ENCODE measurements at places on chromosomes 2 and 18.
A peak's percentile ranks its signal among the peaks of the same experiment; 100 is the strongest.

DNA sequence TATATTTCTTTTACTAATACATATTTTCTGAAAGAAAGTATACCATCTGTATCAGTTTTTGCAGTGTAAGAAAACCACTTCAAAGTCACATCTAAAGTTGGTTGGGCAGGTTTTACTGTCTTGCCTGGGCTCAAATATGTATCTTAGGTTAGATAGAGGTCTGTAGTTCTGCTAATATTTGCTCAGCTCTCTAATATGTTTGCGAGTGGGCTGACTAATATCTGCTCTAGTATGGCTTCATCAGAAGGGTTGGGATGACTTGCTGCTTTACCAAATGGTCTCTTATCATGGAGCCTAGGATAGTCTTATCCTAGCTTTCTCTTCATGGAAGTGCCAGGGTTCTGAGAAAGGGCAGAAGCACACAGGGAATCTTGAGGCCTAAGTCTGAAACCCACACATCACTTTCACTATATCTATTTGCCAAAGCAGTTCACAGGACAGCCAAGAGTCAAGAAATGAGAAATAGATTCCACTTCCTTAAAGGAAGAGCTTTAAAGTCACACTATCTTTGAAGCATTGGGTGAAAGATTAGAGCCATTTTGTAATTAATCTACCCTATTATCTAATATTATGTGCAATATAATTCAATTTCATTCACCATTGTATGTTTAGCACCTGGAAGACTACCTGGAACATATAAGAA, 610.0 kb downstream of the KCNJ3 start:
- DNase-seq: no peak

DNA sequence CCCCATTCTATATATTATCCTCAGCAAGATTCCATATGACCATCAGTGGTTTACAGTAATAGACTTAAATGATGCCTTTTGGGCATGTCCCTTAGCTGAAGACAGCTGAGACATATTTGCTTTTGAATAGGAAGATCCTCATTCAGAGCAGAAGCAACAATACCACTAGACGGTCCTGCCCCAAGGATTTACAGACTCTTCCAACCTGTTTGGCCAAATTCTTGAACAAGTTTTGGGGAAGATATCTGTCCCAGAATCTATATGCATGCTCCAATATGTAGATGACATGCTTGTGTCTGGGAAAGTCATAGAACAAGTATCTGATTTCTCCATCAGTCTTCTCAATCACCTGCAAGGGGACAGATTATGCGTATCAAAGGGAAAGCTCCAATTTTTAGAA, 137.1 kb upstream of the RMP24 start:
- DNase-seq: no peak

- no peak for DNase-seq
Observed at GRCh38 chr2:70964133-70964532, 14.3 kb upstream of the ANKRD53 start.

DNA sequence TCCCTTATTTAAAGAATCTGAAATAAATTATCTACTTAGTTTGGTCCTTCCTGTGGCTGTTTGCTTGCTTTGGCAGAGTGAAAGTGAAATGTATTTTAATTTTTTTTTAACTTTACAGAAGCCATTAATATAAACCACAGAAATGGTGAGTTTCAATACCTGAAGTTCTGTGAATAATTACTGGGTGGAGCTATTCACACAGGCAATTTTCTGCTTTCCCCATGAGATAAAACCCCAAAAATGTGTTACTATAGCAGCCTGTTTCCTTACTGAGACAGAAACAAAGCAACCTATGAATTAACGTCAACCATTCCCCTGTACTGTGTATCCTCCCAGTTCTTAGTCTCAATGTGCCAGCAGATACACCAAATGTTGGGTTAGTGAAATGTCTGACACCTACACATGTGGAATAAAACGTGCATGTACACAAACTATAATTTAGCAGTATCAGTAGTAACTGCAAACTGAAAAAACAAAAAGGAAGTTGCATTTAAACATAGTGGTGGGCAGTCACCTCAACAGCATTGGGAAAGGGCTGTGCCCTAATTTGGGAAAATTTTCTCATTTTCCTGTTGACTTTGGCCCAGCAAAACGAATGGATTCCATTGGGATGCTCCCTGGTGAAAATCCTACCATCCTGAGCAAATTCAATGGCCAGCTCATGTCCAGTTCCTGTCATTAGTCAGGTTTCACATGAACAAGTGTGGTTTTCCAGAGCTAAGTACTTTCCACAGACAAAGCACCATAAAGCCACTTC, 73.1 kb upstream of the RMDN2 start:
- peak; percentile 29 for DNase-seq

DNA sequence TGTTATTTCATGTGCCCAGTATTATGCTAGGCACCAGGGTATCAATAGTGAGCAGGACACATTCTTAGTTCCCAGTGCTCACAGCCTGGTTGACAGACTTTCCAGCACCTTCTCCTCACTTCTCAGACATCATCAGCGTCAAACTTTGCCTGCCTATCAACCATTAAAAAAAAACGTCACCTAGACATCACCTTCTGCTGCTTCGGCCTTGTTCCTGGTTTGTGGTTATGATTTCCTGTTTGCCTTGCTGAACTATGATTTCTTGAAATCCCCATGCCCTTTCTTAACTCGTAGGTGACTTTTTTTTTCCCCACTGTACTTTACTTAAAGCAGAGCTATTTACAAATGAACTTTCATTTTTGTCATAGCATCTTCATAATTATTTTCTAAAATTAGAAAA, 60.4 kb upstream of the NABP1 start:
- no peak for DNase-seq

DNA sequence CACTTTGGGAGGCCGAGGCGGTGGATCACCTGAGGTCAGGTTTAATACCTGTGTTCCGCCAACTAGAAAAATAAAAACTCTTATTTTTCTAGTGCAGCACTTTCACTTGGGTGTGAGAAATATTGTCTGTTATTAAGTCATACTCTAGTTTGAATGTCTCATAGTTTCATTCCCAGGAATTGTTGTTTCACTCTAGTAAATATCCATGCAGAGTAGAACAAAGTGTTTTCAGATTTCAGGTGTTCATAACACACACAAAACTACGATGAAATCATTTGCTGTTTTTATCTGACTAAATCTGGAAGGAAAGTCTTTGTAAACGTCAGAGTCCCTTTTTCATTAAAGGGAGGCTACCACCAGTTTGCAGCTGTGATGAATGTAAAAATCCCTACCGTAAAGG, 4.0 kb downstream of the FAM117B start:
- no peak for DNase-seq

GRCh38 chr18:48728204-48728833, 189.5 kb downstream of the CTIF start:
- DNase-seq: no peak

- DNase-seq: no peak
Observed at GRCh38 chr18:3104190-3105054, 91.5 kb upstream of the LPIN2 start.

GRCh38 chr2:171762879-171763573, 75.8 kb downstream of the DYNC1I2 start:
- DNase-seq: no peak

DNA sequence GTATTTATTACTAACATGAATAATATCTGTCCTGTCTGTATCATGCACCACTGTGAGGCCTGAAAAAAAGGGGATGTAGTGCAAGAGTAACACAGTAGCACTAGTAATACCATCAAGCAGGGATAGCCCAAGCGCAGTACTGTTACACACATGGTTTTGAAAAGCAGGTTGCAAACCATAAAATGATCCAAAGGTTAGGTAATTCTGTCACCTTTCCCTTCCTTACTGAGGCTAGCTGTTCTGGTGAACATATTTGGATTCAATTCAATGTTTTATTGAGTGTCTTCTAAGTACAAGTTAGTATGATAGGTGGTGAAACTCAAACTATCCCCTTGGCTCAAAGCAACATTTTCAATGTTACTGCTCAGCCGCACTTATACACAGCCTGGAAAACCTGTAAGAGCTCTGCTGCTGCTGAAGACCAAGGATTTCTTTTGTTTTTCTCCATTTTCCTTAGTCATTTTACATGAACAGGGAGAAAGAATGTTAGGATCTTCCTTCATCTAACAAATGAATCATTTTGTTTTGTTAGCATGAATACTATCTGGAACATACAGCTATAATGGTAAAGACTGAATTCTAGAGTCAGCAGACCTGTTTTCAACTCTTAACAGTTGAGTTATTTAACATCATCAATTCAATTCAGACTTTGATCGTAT, 102.5 kb upstream of the ITPRID2 start:
- no peak for DNase-seq

GRCh38 chr2:86025229-86025820, 80.4 kb downstream of the POLR1A start:
- no peak for DNase-seq

DNA sequence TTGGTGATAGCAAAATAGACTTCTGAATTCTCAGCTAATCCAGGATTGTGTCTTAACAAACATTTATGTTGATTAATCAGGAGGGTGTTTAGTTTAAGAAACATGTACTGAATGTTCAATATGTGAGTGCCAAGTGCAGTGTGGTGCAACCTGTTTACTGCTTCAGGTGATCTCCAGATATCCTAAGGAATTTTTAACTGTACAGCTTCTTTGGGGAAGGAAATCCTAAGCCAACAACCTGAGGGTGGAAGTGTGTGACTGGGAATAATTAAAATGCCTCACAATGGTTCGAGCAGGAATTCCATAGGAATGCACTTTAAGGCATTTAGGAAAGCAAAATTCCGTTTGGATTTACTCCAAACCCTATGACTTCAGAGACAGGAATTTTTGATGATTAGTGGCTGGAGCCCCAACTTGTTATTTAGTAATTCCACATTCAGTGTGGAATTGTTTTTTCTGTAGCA, 16.4 kb downstream of the CRIM1 start:
- DNase-seq: no peak

- DNase-seq: peak; percentile 41
Observed at GRCh38 chr2:85999061-85999831, 106.4 kb downstream of the POLR1A start.

DNA sequence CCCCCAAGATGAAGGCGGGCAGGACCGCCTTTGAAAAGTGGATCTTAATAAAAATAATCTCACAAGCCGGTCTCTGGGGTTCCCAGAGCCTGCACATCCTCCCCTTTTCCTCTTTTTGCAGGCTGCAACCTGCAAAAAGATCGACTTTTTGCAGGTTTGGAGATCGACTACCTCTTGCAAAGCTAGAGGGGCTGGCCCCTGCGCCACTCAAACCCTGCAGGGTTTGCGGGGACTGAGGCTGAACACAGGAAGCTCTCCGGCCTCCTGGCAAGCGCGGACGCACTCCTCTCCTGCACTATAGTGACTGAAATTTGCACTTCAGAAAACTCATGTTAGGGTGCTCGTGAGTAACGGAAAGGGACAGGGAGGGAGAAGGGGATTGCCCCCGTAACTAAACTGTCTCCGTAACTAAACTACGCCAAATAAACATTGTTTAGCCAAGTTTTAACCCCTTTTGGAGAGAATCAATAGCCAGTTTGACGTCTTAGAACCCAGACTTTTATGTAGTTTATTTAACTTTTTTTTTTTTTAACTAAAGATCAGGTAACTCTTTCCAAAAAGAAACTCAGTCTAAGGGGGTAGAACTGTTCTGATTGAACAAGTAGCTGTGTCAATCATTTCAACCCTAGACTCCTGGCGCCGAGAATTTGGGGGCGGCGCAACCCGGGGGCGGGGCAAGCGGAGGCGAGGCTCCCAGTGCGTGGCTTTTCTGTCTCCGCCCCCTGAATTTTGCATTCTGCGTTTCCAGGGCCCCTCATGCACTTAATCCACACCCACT, 2.5 kb downstream of the IGFBP5 start:
- DNase-seq: no peak

DNA sequence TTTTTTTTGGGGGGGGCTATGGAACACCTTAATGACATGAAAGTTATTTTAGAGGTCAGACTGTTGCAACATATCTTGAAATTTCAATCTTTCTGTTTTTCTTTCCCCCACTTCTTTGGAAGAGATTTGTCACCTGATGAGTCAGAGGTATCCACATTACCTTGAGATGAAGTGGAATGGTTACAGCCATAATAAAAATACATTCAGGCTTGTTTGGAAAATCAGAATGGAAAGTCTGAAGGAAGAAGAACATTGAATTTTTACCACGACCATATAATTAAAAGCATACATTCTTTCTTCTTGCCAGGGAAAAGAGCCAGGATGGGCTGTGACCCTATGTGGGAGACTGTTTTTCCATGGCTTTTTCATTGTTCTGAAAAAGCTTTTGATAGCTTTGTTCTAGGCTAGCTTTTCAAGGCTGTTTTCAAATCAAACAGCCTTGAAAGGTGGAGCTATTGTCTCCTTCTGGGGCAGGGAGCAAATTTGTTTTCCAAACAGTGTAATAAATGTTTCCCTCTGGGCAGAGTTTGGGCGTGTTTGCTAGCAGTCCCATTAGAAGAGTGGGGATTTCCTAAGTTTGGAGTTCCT, 2.3 kb upstream of the GTF3C3 start:
- DNase-seq: no peak

DNA sequence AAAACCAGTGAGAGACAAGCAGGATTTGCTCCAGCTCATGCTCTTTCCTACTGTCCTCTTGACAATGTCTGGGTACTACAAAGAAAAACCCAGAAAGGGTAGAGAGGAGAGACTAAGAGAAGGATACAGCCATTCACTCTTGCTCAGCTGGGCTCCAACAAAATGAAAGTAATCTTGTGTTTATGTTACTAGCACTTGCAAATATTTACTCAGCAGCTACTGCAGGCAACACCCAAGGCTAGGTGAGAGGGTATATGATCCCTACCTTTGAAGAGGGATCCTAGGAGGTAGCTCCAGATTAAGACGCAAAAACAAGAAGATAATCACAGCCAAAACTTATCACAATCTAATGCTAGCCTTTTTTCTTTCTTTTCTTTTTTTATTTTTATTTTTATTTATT, 329.6 kb upstream of the ACVR2A start:
- no peak for DNase-seq

GRCh38 chr2:168316073-168316440, 68.7 kb upstream of the STK39 start:
- no peak for DNase-seq

GRCh38 chr18:35043207-35043606, 2.0 kb downstream of the MAPRE2 start:
- no peak for DNase-seq

- DNase-seq: no peak
Observed at GRCh38 chr2:230811508-230811907, 53.2 kb upstream of the ITM2C start.

DNA sequence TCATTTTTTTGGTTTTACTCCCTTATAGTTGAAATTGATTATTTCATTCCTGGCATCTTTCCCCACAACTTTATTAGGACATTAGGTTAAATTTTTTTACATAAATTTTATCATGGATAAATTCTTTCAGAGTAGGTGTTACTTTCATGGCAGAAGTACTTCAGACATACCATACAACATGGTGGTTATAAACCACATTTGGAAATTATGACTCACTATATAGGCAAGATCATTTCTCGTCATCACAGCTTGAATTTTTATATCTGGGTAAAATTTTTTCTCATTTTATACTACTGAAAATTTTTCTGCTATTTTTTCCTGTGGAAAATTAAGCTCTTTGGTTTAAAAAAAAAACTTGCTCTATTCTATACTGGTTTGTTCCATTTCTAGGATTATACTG, 111.9 kb upstream of the COL5A2 start:
- no peak for DNase-seq

DNA sequence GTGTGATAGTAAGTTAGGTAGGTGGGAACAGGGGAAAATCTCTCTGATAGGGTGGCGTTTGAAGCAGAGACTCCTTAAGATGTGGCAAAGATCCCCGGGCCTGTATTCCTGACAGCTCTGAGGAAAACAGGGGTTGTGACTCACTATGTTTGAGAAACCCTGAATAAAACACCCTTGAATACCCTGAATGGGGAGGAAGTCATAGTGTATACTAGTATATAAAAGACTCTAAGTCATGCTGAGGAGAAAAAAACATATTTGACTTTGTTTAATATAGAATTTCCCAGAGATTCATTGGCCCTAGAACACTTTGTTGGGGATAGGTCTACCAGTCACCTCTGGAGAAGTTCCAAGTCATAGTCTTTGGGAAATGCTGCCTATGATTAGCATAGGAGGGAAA, 590.9 kb downstream of the IRS1 start:
- no peak for DNase-seq
